ENCODE measurements at places on chromosomes 3 and 15.

- DNase-seq, result no peak
Observed at GRCh38 chr3:114721864-114722263, 425.2 kb downstream of the ZBTB20 start.

GRCh38 chr15:64249406-64249805, 86.6 kb upstream of the PPIB start:
- no peak for DNase-seq

- no peak for DNase-seq
Observed at GRCh38 chr15:92693691-92694331, 38.2 kb upstream of the FAM174B start.

GRCh38 chr3:16474920-16475319, 38.6 kb downstream of the RFTN1 start:
- DNase-seq, result no peak

- no peak for DNase-seq
Observed at GRCh38 chr3:188211476-188211875, 57.5 kb downstream of the LPP start.

GRCh38 chr3:177626045-177626444, 428.8 kb upstream of the TBL1XR1 start:
- DNase-seq, result no peak

GRCh38 chr3:111200027-111200426, 128.4 kb downstream of the NECTIN3 start:
- no peak for DNase-seq

DNA sequence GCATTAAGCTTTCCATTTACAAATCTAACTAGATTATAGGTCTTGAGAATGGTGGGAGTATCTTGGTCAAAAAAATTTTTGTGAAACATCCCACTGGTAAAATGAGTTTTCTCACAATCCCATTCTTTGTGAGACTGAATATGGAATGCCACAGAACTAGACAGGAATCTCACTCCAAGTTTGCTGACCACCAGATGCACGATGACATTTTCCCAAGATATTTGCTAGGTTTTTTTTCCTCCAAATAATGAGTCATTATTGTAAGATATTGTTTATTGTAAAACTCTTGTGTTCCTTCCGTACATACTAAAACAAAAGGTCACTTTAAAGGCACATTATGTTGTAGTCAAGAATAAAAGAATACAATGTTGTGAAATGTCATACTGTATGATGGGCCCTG, 53.9 kb downstream of the COPS2 start:
- DNase-seq, result no peak

GRCh38 chr3:184005941-184006507, 11.7 kb downstream of the ABCC5 start:
- DNase-seq, result no peak

DNA sequence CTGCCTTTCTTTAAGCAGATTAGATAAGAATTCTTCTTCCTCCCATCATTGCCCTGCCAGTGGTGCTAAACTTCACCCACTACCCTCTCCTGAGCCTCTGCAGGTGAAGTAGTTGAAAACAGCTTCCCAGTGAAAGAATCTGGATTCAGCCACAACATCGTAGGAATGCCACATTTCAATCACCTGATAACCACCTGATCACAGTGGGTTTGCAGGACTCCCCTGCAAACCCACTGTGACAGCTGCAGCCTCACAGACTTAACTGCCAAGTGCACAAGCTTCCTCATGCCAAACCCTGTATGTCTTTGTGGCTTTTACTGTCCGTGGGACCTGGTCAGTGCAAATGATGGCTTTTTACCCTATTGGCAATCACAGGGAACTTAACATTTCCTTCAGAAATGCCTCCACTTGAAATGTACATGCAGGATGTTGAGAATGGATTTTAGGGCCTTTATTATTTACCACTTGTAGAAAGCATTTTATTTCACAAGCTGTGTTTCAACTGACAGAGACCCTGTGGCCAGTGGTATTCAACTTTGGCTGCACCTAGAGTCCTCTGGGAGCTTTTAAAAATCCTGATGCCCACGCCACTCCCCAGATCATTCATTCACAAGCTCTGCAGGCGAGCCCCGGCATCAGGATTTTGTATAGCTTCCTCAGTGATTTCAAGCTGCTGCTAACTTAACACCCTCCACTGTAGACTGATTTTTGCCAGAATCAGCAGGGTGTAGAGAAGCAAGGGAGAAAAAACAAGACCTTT, 49.1 kb downstream of the OXNAD1 start:
- no peak for DNase-seq

- DNase-seq, result no peak
Observed at GRCh38 chr3:48565591-48566400, 2.2 kb upstream of the UCN2 start.

- peak; percentile 28 for DNase-seq
Observed at GRCh38 chr3:53709860-53710674, 136.2 kb downstream of the CHDH start.

GRCh38 chr3:80017369-80017768, 249.6 kb upstream of the ROBO1 start:
- DNase-seq, result no peak

GRCh38 chr3:107740992-107741896, 218.5 kb downstream of the BBX start:
- DNase-seq, result no peak
